Stimulated activated CD8-positive, alpha-beta memory T cell treated with anti-CD3 and anti-CD28 coated beads, Interleukin-15, amount 100 ng/mL, for 1 hour (primary cell): ENCODE measurements at places on chromosomes 1 and 21.

DNA sequence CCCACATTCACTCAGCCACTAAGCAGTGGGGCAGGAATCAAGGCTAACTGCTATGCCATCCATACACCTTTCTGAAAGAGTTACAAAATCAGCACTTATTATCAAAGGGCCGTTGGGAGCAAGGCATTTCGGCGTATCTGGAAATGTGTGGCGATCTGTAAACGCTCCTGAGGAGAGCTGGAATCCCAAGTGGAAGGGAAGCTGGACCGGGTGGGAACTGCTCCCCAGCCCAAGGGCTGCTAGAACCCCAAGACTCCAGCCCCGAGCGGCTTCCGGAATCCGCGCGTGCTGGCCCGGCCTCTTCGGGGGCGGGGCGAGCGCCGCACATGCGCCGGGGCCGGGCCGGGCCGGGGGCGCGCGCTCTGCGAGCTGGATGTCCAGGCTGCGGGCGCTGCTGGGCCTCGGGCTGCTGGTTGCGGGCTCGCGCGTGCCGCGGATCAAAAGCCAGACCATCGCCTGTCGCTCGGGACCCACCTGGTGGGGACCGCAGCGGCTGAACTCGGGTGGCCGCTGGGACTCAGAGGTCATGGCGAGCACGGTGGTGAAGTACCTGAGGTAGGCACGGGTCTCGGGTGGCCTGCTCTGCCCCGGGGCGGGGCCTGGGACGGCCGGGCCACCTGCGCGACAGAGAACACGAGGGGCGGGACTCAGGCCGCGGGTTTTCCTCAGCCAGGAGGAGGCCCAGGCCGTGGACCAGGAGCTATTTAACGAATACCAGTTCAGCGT, at the start of gene NAXE:
Gene NAXE, plus strand, starts transcription at position 345 of the 726 bp plus-strand sequence. Its CDS starts 29 bp downstream, at position 374.
- peak; percentile 38 for DNase-seq

DNA sequence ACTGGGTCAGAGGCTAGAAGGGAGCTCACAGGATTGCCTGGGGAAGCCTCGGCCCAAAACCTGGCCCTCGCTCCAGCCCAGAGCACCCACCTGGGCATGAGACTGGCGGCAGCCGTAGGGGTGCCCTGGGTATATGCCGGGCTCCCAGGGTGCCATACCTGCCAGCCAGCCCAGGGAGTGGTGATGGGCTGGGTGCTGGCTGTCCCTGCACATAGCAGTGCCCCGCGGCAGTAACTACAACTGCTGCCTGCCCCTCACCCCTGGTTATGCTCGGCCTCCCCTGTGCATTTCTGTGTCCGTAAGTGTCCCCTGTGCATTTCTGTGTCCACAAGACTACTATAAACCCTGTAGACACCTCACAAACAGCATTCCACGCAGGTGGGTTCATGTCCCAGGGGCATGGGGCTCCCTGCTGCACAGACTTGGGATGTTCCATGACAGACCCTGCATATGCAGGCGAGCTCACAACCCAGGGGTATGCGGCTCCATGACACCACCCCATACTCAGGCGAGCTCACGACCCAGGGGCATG, 5.8 kb upstream of the SPATC1L start:
- DNase-seq, result no peak

DNA sequence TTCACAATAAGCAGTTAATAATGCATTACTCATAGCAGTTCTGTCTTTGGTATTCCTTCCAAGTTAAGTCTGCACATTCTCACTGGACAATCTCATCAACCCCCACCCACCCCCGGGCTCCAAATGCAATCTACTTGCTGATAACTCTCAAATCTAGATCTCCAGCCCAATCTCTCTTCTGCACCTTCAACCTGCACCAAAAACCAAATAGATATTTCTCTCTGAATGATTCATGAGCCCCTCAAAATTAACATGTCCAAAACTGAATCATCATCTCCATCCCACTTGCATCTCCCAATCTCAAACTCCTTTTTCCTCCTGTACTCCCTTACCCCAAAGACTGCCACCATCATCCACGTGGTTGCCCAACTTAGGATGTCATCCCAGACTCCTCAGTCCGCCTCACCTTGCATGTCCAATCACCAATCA, 2.7 kb downstream of the DOCK7 start:
- no peak for DNase-seq

GRCh38 chr1:238409932-238410331, 519.2 kb upstream of the ZP4 start:
- no peak for DNase-seq

GRCh38 chr1:119075614-119076013, 64.8 kb downstream of the WARS2 start:
- no peak for DNase-seq

DNA sequence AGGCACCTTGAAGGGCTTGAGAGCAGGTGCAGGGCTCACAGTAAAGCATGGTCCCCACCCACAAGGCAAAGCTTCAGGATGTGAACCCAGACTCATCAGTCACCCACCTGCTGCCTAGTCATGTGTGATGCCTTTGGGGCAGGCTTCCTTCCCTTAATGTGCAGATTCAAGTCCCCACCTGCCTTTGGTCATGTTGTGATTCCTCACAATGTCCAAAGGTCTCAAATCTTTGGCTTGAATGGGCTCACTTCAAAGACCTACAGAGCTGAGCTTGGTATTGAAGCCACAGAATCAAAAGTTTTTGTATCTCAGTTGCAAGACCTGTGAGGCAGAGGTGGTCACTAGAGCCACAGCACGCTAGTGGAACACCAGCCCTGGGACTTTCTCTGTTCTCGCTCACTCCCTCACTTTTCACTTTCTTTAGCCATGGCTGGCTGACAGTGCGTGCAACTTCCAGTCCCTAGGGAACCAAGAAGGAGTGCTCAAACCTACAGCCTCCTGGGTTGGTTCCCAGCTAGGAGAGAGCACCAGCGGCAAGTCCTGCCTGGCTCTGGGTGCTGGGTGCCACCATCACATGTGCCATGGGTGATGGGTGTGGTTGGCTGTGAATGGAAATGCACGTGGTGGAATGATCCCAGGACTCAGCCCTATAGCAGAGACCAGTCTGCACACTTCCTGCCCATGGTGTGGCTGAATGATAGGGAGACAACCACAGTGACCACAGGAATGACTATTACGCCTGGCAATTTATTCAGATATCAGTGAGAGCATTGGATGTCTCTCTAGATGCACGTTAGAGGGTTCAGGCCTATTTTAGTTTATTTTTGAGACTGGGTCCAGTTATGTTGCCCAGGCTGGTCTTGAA, 26.4 kb upstream of the CLIC6 start:
- DNase-seq, result no peak

DNA sequence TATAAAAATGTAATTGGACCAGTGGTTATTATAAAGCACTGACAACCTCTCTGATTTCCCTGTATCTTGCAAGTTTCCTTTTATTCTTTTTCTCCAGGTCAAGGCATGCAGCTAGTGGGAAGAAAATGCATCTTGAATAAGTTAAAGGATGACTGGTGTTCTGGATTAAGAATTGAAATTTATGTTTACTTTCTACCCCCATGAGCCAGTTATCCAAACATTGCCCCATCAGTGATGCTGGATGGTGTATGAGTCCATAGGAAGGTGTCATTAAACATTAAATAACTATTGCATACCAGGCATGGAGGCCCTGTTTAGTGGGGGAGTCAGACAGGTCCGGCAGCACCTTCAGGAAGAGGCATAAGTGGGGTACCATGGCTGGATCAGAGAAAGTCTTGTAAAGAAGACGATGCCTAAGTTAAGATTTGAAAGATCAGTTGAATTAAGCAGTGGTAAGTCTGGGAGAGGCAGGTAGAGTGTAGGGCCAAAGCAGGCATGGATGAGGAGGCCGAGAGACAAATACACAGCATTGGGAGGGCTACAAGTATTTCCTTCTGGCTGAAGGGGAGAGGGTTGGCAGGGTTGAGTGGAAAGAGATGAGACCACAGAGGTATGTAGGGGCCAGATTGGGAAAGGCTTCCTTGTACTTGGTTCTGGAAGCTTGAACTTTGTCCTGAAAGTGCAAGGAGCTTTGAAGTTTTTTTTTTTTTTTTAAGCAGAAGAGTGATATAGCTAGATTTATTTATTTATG, 5.7 kb downstream of the SZRD1 start:
- no peak for DNase-seq

DNA sequence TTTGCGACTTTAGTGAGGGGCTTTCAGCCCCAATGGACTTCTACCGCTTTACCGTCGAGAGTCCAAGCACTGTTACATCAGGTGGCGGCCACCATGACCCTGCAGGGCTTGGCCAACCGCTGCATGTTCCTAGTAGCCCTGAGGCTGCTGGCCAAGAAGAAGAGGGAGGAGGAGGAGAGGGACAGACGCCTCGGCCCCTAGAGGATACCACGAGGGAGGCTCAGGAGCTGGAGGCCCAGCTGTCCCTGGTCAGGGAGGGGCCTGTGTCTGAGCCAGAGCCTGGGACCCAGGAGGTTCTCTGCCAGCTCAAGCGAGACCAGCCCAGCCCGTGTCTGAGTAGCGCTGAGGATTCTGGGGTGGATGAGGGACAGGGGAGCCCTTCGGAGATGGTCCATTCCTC, 8.6 kb upstream of the SLC25A34 start:
- DNase-seq, result no peak
